ENCODE measurements at places on chromosomes 16 and 17. TPM values are rescaled to one million over a fixed set of nuclear protein-coding genes. Genes with fewer than 3 reads are reported as not detected.

Gene CFAP97D1
- under 0.01 TPM for total RNA-seq

Gene SDK2
- total RNA-seq: 0.08 TPM

Gene TBX6
- 0.12 TPM for total RNA-seq

Gene PLEKHG4
- total RNA-seq: 11.7 TPM

Gene ALDOA
- 683 TPM for total RNA-seq

Gene MEIOC
- 0.08 TPM for total RNA-seq

Gene CDH1
- not detected for total RNA-seq

Gene FBXW10B
- total RNA-seq: 0.08 TPM

Gene MT1A
- not detected for total RNA-seq

Gene LUC7L
- 30.3 TPM for total RNA-seq

Gene DNAJA3
- total RNA-seq: 38.8 TPM

Gene SLFN12L
- total RNA-seq: under 0.01 TPM

Gene CD7
- total RNA-seq: not detected

Gene C17orf50
- not detected for total RNA-seq

Gene KRT15
- total RNA-seq: 0.35 TPM

Gene P2RX1
- total RNA-seq: 1.3 TPM

Gene RPL23
- total RNA-seq: 3,022 TPM

Gene NRN1L
- total RNA-seq: not detected

Gene PRDM7
- total RNA-seq: not detected

Gene HSD11B2
- not detected for total RNA-seq

Gene DNAH9
- total RNA-seq: not detected

Gene FOXF1
- total RNA-seq: not detected

Gene C17orf67
- 0.68 TPM for total RNA-seq

Gene CPNE7
- total RNA-seq: 9.1 TPM

Gene G6PC1
- total RNA-seq: not detected

Gene NLK
- total RNA-seq: 15.1 TPM

Gene SPECC1
- 33.6 TPM for total RNA-seq

Gene TAC4
- total RNA-seq: not detected

Gene RRAD
- total RNA-seq: 22.5 TPM

Gene SEZ6L2
- total RNA-seq: 2.3 TPM

Data from smooth muscle cell of the coronary artery (primary cell).